ENCODE measurements at places on chromosomes 7 and 10.

- no peak for DNase-seq
Measured at GRCh38 chr7:85480666-85481065, 293.8 kb upstream of the SEMA3D start.

GRCh38 chr7:92732316-92733036 lies 103.9 kb downstream of the CDK6 start:
- DNase-seq = peak; percentile 16

DNA sequence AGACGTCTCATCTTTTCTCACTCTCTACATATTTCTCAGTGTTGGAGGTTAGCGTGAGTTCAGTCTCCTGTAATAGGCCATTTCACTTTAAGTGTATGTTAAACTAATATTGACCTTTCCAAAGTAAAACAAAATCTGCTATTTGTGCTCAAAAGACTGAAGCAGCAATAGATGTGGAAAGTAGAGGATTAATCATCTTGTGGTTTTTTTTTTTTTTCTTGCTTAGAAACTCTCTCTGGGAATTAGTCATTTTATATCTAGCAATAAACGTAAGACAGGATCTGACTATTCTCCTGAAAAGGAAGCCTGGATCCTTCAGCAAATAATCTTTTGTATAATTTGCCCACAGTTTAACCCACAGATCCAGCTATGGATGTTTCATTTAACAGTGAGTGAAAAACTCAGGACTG lies 81.7 kb downstream of the NRP1 start:
- no peak for DNase-seq

- DNase-seq = no peak
Measured at GRCh38 chr10:43038783-43039623, 37.9 kb upstream of the RET start.

DNA sequence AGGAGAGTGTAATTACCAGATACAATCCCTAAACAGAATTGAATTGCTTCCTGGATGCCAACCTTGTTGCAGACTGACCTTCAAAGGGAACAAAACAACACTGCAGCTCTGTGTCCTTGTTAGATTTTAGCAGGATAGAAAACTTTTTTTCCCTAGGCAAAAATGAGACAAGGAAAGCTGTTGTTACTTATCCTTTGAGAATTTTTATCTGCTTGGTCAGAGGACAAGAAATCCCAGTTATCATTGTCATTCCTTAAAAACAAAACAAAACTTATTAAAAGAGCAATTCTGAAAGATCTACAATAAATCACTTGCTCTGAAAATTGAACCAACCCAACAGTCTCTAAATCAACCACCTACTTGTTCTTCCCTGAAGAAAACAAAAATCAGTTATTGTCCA lies 652.6 kb downstream of the REEP3 start:
- DNase-seq = no peak

- DNase-seq = no peak
Measured at GRCh38 chr10:132723330-132723970, 62.5 kb downstream of the NKX6-2 start.

DNA sequence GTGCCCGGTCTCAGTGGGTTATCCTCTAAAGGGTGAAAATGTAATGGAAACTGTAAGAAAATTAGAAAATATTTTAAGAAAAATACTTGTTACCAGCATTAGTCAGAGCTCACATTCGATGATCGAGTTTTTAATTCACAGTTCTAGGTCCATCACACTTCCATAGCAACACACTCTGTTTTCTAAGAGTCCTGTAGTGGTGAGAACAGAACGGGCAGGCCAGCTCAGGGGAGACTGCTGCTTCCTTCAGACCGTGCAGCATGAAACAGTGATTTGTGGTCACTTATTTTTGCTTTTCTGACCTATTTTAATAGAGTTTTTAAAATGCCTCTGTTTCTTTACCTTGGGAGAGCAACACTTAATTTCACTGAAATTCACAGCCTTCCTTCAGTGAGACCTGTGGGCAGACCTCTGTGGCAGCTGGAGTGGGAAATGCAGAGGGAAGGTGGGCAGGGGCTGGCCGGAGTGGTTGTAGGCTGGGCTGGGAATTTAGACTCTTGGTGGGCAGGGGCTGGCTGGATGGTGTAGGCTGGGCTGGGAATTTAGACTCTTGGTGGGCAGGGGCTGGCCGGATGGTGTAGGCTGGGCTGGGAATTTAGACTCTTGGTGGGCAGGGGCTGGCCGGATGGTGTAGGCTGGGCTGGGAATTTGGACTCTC lies 1.5 kb downstream of the SUN1 start:
- DNase-seq = no peak

DNA sequence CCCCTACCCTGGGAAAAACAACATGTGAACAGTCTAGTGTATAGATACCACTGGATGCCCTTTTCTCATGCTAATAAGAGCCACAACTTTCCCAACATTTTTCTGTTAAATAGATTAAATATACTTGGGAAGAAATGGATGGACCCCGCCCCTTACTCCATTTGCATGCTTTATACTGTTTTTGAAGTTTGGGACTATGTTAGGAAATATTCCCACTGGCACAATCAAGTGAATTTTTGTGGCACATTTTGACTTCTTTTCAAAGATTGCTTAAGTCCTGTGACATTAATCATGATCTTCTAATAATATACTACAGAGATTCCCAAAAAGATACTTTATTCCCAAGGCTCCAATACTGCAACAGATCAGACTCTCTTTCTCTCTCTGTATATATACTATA lies 216.6 kb downstream of the TWIST1 start:
- no peak for DNase-seq

Data from B cell (primary cell).